ENCODE measurements at places on chromosomes 1 and 21.
A peak's percentile ranks its signal among the peaks of the same experiment; 100 is the strongest.

DNA sequence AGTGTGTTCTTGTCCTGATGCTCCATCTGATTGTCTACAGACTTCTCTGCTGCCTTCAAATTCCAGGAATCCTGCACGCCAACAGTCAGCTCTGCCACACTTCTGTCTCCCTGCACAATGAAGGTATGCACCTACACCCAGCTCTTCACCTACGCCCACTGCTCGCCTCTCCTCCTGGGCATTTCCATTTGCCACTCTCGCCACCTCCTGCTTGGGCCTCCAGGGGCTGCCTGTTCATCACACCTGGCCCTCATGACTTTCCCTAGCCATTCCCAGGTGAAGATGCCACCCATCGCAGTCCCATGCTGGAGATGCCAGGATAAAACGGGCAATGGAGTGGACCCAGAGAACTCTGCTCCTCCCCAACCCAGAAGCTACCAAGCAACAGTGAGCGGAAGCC is 96.5 kb upstream of the ATP1A1 start:
- DNase-seq, result no peak

DNA sequence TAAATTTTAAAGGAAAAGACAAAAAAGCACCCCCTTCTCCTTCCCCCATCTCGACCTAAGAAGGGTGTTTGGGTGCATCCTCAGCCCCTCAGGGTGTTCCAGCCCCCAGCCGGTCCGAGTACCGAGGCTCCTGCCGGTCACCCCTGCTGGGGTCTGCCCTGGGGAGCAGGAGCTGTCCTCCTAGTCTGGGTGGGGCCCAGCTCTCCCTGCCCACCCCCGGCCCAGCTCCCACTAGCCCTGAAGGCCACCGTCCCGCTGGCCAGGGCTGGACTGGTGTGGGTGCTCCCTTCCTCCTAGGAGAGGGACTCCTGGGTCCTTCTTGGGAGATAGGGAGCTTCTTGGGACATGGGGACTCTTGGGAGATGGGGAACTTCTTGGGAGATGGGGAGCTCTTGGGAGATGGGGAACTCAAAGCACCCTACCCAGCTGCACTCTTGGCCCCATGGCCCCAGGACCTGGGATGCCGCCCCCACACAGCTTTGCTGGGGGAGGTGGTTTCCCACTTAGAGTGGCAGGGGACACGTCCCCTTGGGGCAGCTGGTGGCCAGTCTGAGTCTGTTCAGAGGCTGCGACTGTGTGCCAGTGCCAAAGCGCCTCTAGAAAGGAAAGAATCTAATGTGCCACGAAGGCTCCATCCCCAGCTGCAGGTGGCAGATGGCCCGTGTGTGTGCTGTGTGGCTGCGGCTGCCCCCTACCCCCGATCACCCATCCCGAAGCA is 44.5 kb downstream of the MORN1 start:
- no peak for DNase-seq

GRCh38 chr1:57254022-57254421 is 169.8 kb downstream of the DAB1 start:
- DNase-seq, result no peak

GRCh38 chr1:52463891-52464290 is 59.5 kb downstream of the PRPF38A start:
- DNase-seq, result no peak

DNA sequence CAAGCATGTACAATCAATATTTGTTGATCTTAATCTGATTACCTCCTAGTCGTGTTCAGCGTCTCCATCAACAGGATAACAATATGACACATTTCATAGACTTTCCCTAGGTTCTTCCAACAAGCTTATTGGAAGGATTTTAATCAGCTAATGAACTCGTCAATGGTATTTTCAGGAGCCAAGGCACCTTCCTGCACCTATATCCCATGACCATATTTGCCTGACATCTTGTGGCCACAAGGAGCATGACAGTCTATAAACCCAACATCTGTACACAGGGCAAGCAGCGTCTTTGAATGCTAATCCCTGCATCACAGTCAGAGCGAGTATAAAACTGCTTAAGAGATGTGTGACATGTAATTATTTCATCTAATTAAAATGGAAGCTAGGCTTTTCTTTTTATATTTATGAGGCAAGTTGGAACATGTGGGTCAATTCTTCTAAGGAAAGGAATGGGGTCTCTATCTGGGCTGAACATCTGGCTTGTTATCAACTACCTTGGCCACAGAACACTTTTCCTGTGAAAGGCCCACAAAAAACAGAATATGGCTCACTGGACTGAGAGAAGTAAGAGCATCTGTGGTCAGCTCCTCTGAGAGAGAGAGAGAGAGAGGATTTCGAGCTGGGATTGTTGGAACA is 388.8 kb downstream of the NTNG1 start:
- peak; percentile 42 for DNase-seq

GRCh38 chr1:153566414-153567371 is 1.0 kb upstream of the S100A2 start:
- peak; percentile 61 for DNase-seq

GRCh38 chr21:44596068-44596725 is 3.9 kb upstream of the KRTAP10-6 start:
- no peak for DNase-seq

DNA sequence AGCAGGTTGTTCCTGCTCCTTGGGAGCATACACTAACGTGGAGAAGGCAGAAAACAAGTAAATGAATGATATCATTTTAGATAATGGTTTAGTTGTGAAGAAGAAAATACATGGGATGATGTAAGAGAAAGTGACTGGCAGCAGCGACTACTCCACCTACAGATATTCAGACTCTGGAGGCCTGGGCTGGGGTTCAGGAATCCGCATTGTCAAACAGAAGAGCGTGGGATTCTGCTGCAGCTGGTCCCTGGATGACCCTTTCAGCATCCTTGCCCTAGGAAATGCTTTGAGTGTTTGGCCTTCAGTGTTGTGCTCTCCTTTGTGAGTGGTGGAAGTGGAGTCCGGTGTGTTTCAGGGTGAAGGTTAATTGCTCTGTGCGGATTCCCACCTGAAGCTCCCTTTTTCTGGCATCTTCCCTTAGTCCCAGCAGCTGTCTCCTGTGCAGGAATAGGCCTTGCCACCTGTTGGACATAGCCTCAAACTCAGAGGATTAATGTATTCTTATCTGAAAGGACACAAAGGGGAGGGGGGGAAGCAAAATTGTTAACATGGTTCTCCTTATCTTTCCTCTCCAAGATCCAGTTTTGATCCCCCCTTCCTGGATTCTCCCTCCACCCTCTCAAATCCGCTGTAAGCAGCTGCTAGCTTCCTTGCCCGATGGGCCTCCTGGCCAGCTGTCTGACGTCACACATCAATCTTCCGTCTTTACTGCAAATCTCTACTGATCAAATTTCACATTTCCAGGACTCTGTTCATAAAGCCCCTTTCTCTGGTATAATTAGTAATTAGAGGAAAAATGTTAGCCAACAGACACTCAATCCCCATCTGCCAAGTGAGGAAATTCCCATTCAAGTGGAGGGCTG is 68.3 kb upstream of the SPAG17 start:
- peak; percentile 60 for DNase-seq

Data from NCI-H1417 (cell line).